ENCODE measurements at places on chromosomes 1 and 21.

- DNase-seq: no peak
Measured at GRCh38 chr1:6144175-6144574, 35.9 kb downstream of the CHD5 start.

GRCh38 chr1:109316506-109316905 lies 9.7 kb upstream of the MYBPHL start:
- DNase-seq: no peak

DNA sequence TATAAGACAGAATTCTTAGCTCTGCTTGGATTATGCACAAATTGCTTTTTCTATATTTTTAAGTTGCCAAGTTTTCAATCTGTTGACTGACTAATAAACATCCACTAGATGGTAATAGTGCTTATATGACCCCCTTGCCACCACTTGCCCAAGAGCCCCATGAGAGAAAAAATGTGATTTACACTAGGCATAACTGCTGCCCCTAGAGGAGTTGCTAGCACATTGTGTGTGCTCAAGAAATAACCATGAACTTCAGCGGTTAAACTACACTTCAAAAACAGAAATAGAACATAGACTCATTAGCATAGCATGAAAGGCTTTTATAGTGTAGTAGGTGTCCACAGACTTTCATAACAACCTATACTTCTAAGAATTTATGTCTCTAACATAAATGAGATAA lies 61.4 kb downstream of the BRINP3 start:
- DNase-seq: no peak

- DNase-seq: no peak
Measured at GRCh38 chr1:205091043-205091740, 6.9 kb upstream of the TMEM81 start.

DNA sequence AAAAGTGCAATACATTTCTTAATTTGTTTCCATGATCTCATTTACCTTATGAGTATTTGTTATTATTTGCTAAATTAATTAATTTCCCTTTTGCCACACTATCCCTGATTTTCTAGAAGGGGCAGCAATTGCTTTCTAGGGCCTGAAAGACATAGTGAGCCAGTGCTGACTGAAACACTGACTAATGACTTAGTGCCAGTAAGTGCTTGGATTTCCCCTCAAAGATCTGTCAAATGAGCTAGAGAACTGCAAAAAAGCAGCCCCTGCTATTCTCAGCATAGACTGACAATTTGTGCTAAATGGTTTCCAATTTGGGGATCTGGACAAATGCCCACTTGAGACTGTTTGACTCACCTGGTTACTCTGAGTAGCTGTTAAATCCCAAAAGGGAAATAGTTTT lies 35.6 kb upstream of the USH2A start:
- DNase-seq: no peak

DNA sequence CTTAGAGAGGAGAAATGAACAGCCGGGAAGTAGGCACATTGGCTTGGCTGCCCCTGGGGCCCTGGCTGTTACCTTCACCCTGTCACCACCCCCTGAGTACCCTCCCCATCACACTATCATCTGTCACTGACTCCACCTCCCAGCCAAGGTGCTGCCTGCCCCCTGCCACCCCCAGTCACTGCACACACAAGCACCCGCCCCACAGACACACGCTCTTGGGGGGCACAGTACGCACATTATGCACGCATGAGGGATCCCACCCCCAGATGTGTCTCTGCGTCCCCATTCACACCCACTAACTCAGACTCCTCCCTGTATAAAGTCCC lies 223.3 kb downstream of the PTPRU start:
- no peak for DNase-seq

DNA sequence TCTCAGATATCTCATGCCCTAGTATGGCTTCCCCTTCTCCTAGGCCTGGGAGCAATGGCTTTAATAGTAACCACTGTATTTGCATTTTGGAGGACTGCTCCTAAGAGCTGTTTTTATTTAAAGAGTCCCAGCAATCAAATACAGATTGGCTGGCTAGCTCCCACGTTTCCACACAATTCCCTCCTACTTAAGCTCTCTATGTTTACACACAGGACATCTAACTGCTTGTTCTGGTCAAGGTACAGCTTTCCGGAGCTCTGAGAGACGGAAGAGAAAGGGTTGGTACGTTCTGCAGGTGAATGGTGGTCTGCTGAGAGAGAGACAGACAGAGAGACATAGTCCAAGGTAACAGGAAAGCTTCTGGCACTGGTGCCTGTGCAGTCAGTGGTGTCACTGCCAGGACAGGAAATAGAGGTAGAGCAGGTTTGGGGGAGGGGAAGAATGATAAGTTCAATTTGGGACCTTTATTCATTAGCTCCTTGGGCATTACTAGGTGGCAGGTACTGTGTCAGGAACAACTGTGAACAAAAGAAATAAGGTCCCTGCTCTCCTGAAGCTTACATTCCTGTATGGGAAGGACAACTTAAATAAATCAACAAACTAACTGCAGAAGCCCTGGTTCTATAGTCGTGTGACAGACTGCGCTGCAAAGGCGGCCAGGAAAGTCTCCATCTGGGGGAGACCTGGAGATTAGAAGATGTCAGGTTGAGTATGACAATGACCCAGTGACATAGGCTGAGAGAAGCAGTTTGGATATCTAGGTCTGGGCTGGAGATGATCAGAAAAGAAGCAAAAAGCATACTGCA lies 1.2 kb upstream of the SLC25A33 start:
- DNase-seq: no peak

DNA sequence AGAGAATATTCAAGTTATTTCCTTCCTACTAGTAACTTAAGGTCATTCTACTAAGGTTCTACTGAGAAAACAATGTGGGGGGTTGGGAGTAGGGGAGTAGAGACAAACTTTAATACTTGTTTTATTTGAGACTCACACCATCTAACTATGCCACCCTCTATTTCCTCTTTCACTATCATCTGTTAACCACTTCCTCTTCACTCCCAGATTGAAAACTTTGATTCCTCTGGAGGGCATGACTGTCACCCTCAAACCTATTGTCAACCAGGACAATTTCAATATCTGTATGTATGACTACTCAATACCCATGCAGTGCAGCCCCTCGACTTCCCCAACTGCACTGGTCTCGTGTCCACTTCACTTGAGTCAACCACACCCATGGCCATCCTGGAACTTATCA lies 165.6 kb upstream of the POGK start:
- DNase-seq: no peak

DNA sequence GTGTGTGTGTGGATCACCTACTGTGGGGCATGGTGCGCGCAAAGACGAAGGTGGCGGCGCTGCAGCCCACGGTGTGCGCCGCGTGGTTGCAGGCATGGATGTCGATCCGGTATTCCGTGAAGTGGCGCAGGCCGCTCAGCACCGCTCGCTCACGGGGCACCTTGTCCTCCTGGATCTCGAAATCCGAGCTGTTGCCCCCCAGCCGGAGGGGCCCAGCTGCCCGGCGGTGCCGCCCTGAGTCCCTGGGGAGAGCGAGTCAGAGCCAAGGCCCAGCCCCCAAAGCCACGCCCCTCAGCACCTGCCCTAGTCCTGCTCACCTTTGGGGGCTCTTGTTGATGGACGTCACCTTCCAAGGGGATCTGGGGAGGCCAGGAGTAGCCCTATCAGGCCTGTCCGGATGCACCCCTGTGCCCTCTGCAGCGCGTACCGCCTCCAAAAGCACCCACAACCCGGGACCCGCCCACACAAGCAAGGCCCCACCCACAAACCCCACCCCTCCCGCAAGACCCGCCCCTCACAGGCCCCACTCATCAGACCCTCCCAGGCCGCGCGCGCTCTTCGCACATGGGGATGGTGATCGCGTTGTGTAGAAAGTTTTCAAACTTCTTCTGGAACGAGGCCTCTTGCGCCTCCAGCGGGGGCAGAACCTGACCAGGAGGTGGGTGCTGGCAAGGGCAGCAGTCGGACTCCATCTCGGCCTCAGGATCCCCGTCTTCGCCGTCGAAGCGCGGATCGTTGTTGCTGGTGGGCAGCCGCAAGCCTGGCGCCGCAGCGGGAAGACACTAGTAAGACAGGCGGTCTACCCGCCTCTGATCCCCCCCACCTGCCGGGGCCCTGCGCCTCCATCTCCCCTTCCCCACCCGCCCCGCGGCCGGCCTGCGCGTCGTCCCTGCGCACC lies 13.6 kb downstream of the INSRR start:
- no peak for DNase-seq

DNA sequence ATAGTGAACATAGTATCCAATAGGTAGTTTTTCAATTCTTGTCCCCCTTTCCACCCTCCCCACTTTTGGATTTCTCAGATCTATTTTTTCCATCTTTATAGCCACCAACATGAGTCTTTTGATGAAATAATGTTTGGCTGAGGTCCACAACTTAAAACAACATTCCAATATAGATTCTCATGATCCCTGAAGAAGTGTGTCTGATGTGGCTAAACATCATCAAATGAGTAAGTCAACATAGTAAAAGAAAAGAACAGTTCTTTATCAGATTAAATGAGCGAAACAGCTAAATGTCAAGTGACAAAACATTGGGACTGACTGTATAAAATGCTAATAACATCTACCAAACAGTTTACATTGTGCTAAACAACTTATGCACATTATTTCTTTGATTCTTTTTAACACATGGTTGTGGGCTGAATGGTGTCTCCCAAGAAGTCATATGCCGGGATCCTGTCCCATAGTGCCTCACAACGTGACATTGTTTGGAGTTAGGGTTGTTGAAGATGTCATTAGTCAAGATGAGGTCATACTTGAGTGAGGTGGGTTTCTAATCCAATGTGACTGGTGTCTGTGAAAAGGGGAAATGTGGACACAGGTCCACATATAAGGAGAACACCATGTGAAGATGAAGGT lies 453.6 kb downstream of the LTN1 start:
- no peak for DNase-seq

DNA sequence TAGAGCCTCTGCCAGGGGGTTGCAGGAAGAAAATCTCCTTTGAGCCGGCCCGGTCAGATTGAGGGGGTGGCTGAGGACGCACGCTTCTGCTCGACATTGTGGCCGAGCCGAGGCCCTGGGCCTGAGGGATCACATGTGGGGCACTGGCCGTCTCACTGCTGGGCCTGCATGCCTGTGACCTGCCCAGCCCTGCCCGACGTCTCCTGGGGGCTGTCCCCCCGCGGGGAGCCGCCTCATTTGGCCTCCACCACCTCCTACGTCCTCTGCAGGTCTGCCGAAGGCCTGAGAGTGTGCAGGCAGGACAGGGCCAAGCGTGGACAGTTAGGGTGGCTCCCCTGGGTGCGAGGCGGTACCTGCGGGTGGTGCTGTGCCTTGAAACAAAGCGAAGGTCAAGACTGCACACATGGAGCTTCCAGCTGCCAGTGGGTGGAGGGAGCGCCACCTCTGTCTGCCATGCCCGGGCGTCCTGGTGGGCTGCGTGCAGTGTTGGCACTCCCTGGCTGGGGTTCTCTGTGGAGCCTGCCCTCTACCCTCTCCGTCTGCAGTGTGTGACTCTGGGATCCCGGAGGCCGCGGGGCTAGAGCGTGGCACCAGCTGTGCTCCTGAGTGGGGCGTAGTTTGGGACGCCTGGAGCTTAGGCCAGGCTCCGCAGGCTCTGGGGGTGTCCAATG lies 51.7 kb downstream of the PCNT start:
- no peak for DNase-seq

DNA sequence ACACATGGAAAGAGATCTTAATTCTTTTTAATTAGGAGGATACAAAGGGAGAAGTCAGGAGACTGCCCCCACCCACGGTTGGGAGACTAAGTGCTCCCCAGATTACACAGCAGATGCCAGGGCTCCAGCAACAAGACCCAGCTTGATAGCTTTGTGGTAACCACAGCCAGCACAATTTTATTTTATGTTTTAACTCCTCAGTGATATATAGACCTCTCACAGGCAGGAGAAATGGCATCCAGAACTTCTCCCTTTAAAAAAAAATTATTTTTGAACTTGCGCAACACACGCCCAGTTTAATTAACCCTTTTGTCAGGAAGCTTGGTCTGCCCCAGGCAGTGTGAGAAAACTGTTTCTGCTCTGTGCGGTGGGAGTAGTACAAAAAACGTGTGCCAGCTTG lies 62.6 kb upstream of the ACOT11 start:
- DNase-seq: peak; percentile 23

GRCh38 chr21:41160036-41160435 lies 7.9 kb upstream of the BACE2 start:
- no peak for DNase-seq

GRCh38 chr1:180849031-180849775 lies 63.5 kb upstream of the KIAA1614 start:
- DNase-seq: no peak

- no peak for DNase-seq
Measured at GRCh38 chr1:9649769-9650168, 1.8 kb upstream of the PIK3CD start.

- DNase-seq: no peak
Measured at GRCh38 chr1:48038270-48038767, 41.1 kb upstream of the TRABD2B start.

- no peak for DNase-seq
Measured at GRCh38 chr1:100649146-100649545, 70.4 kb upstream of the VCAM1 start.

GRCh38 chr1:80417671-80418070 lies 1383.1 kb upstream of the ADGRL2 start:
- DNase-seq: no peak

GRCh38 chr21:41900401-41900800 lies 21.3 kb upstream of the PRDM15 start:
- no peak for DNase-seq

DNA sequence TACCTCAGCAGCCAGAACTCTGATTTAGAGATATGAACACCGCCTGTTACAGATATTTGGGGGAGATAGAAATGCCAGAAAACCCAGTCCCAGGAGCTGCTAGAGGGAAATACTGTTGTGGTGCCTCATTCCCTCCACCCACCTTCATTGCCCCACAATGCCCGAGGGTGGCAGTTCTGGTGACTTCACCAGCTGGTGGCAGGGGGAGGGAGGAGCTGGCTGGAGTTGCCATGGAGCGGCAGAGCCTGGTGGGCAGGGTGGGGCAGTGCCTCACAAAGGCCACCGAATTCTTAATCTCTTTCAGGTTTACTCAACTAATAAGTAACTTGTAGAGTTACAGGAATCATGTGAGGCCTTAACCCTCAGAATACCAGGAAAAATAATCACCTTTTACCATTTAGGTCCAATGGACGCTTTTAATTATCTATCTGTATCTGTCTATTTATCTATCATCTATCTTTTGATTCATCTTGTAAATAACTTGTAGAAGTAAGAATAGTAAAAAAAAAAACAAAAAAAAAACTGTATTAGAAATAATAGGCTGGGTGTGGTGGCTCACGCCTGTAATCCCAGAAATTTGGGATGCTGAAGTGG lies 11.7 kb upstream of the S100A11 start:
- no peak for DNase-seq

- DNase-seq: no peak
Measured at GRCh38 chr1:199931666-199932377, 95.7 kb upstream of the NR5A2 start.
